ENCODE measurements at places on chromosomes 16 and 17.
A peak's percentile ranks its signal among the peaks of the same experiment; 100 is the strongest.

DNA sequence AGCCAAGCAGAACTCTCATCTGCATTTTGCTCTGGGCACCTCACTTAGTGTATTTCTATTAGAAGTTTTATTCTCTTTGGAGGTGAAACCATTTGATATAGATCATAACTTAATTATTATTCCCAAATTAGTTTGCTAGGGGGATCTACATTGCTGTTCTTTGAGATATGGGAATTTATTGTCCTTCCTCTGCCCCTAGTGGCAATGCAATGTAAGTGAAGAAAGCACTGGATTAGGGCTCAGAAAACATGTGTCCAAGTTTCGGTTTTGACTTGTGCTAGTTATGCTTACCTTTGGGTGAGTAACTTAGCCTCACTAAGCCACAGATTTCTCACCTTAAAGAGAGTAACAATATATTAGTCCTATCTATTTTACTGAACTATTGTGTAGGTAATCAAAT lies 2.9 kb downstream of the KRT39 start:
- DNase-seq = no peak

DNA sequence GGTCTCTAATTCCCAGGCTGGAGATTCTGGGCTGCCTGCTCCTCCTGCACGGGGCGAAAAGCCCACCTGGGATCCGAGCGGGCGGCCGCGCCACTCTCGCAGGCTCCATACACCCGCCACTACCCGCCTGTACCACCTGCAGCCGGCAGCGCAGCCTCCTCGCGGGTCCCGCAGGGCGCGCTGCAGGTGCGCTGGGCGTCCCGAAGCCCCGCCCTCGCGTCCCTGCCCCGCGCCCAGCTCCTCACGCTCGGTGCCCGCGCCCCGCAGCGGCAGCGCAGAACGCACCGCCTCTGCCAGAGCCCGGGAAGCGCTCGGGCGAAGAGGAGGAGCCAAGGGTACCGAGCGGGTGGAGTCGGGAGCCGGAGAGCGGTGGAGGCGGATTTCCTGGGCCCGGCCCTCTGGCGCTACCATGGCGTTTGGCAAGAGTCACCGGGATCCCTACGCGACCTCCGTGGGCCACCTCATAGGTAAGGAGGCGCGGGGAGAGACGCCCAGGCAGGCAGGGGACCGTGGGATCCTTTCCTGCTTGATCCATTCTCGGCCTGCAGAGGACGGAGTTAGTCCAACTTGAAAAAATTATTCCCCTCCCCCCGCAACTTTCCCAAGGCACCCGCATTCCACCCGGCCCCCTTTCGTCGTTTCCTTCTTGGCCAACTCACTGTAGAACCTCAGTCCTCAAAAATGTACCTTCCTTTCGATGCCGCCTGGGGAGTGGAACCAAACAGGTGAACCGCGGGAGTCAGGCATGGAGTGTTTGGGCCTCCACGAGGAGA lies at the start of gene TOM1L1:
Gene TOM1L1 (plus strand): TSS at position 396 of the 773 bp plus-strand sequence. CDS start 14 bp downstream, at position 410.
- peak; percentile 8 for DNase-seq

- DNase-seq = no peak
These were observed 50.4 kb downstream of the KATNIP start for GRCh38 chr16:27600381-27600780.

DNA sequence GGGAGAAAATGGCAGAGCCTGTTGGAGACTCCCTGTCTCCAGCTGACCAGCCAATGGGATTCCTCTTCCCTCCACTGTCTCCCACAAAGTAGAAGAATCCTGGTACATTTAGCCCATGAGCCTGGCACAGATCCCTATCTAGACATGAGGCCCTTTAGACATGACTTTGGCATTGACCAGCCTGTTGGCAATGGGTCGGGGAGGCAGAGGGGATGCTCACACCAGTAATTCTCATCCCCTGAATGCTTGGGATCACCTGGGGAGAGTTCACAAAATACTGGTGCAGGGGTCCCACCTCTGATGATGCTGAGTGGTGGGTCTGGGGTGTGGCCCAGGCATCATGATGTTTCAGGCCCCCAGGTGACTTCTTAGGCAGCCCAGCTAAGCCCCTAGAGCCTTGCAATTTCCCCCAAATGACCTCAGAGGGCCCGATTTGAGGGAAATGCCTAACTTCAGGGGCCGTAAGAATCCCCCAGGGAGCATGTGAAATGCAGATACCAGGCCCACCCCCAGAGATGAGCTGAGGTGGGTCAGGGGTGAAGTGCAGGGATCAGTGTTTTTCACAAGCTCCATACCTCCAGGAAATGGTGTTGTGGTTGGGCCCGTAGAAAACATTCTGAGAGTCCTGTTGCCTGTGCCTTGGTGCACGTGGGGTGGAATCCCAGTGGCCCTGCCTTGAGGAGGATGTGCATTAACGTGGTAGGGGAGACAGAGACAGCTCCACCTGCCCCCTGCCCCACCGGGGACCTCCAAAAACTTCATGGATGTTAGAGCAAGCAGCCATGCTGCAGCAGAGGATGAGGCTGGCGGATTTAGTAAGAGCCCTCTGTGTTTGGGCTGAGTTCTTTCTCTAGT lies 42.1 kb downstream of the SNX20 start:
- DNase-seq = no peak

DNA sequence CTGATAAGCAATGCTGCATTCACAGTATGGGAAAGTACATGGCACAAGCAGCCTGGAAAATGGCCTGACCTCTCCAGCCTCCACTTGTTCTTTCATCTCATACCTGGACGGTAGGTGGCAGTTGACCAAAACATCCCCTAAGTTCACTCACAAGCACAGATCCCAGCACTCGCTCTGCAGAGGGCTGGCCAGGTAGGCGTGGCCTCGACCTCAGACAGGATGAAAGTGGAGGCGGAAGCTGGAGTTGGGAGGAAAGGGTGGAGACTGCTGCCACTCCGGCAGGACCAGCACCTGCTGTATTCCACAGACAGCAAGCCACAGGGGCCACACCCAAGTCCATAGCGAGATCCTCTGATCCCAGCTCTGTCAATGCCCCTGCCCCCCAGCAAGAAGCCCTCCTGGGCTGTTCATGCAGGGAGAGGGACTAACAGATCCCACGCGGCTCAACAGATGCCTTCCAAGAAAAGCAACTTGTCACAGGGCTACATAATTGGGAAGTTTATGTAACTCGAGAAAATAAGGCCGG lies 31.3 kb downstream of the ZCCHC14 start:
- peak; percentile 15 for DNase-seq

GRCh38 chr16:89173174-89173921 lies 1.8 kb downstream of the CDH15 start:
- DNase-seq = no peak

DNA sequence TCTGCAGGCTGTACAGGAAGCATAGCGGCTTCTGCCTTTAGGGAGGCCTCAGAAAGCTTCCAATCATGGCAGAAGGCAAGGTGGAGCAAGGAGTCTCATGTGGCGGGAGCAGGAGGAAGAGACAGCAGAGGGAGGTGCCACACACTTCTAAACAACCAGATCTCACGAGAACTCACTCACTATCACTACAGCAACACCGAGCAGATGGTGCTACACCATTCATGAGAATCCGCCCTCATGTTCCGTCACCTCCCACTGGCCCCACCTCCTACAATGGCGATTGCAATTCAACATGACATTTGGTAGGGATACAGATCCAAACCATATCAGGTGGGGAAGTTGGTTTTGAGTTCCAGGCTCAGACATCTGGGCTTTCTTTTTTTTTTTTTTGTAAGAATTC lies 31.9 kb upstream of the NUDT7 start:
- no peak for DNase-seq

GRCh38 chr16:14283786-14284185 lies 212.7 kb downstream of the MRTFB start:
- no peak for DNase-seq

DNA sequence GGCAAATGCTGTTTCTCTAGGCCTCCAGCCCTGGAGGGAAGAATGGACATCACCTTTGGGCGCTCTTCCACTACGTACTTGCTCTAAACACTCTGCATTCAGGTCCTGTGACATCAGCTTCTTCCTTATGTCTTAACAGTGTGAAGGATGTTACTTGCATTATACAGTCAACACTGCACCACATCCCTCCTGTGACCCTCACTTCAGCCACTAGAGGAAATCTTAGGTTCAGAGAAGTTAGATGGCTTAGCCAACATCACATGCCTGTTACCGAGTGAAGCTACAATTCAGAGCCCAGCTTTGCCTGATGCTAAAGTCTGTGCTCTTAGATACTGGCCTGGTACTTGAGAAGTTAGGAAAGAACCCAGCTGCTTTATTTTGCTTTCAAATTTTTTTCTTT lies 18.3 kb downstream of the UBFD1 start:
- no peak for DNase-seq

GRCh38 chr17:33137426-33137825 lies 145.8 kb downstream of the SPACA3 start:
- DNase-seq = no peak

- no peak for DNase-seq
These were observed 16.8 kb upstream of the TRPV2 start for GRCh38 chr17:16398270-16399267.

GRCh38 chr17:37359682-37360188 lies 16.1 kb upstream of the C17orf78 start:
- DNase-seq = no peak

GRCh38 chr17:79986411-79987186 lies 49.1 kb downstream of the TBC1D16 start:
- DNase-seq = no peak
